Caki2 (cell line): ENCODE measurements at places on chromosomes 16 and 17. TPM values are rescaled to one million over a fixed set of nuclear protein-coding genes. Genes with fewer than 3 reads are reported as not detected.

The ADAMTS18 gene
- not detected in 2 replicates for total RNA-seq

The LUC7L3 gene
- total RNA-seq: 9.2 and 26.6 TPM in 2 replicates

The PRR35 gene
- total RNA-seq: not detected in 2 replicates

The CRHR1 gene
- total RNA-seq: 5.1 and 10.9 TPM in 2 replicates

The WNT3 gene
- 4.0 and 4.5 TPM in 2 replicates for total RNA-seq

The ADAM11 gene
- total RNA-seq: 0.14 and 0.51 TPM in 2 replicates

The C17orf113 gene
- total RNA-seq: 0.98 and 1.5 TPM in 2 replicates

The CD7 gene
- total RNA-seq: not detected in 2 replicates

The ARHGAP44 gene
- 0.64 TPM in 1 of 2 replicates, not detected in the other for total RNA-seq

The C1QTNF8 gene
- not detected in 2 replicates for total RNA-seq

The KRTAP1-1 gene
- total RNA-seq: not detected in 2 replicates

The SLC52A1 gene
- total RNA-seq: not detected in 2 replicates

The STXBP4 gene
- total RNA-seq: 1.1 and 2.1 TPM in 2 replicates

The FZD2 gene
- 16.3 and 18.1 TPM in 2 replicates for total RNA-seq

The NPIPA3 gene
- 0.74 TPM in 1 of 2 replicates, not detected in the other for total RNA-seq

The SPEM1 gene
- not detected in 2 replicates for total RNA-seq

The GH1 gene
- not detected in 2 replicates for total RNA-seq

The TBC1D3C gene
- not detected in 2 replicates for total RNA-seq

The OR3A3 gene
- total RNA-seq: not detected in 2 replicates

The CACNG1 gene
- not detected in 2 replicates for total RNA-seq

The FBXO39 gene
- not detected in 2 replicates for total RNA-seq

The NPIPA1 gene
- total RNA-seq: 8.5 and 21.0 TPM in 2 replicates

The TMEM238L gene
- total RNA-seq: not detected in 2 replicates

The CNTROB gene
- total RNA-seq: 16.6 and 27.1 TPM in 2 replicates
